Stimulated activated CD4-positive, alpha-beta T cell treated with anti-CD3 and anti-CD28 coated beads, Interleukin-2, amount 100 ng/mL, for 24 hours (primary cell): ENCODE measurements at places on chromosomes 13 and 19.

DNA sequence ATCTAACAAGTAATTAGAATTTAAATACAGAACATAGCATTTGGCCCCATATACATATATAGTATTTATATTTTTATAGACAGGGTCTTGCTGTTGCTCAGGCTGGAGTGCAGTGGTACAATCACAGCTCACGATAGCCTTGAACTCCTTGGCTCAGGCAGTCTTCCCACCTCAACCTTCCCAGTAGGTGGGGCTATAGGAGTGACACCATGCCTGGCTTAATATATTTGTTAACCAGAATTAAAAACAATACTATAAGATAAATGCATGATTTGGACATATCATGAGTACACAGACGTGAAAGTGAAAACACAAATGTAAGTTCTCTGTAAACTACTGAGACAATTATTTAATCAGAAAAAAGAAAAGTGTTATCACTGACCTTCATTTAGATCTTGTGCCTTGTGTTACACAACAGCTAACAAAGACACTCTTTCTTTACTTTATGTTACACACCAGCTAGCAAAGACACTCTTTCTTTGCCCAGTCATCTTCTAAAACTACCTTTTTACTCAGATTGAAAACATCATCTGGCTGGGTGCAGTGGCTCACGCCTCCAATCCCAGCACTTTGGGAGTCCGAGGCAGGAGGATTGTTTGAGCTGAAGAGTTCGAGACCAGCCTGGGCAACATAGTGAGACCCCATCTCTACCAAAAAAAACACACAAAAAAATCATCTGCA, 22.6 kb downstream of the CARS2 start:
- DNase-seq = no peak

- peak; percentile 70 for DNase-seq
Measured at GRCh38 chr19:41595258-41595889, 19.4 kb downstream of the CEACAM21 start.

DNA sequence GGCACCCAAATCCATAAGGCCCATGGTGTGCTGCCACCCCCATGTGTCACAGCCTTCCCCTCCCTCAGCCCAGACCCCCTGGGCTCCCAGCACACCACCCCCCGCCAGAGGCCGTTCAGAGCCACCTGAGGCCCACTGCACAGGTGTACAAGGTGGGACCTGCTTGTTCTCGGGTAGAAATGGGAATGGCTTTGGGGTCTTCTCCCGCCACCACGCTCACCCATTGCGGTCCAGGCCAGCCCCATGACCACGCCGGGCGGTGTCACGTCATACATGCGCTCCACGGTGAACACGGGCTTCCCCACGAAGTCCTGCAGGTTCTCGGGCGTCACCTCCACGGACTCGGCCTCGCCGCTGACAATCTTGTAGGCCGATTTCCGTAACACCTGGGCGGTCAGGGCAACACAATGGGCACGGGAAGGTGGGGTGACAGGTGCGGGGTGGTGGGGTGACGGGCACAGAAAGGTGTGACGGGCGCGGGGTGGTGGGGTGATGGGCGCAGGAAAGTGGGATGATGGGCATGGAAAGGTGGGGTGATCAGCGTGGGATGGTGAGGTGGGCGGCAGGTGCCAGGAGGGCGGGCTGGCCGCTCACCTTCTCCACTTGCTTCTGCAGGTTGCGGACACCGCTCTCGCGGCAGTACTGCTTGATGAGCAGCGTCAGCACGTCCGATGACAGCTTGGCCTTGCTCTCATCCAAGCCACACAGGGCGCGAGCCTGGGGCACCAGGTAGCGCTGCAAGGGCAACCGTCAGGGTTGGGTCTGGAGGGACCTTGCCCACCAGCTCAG, 4.3 kb downstream of the RPL36 start:
- no peak for DNase-seq

- no peak for DNase-seq
Measured at GRCh38 chr19:54458648-54459281, 4.8 kb downstream of the LENG9 start.

DNA sequence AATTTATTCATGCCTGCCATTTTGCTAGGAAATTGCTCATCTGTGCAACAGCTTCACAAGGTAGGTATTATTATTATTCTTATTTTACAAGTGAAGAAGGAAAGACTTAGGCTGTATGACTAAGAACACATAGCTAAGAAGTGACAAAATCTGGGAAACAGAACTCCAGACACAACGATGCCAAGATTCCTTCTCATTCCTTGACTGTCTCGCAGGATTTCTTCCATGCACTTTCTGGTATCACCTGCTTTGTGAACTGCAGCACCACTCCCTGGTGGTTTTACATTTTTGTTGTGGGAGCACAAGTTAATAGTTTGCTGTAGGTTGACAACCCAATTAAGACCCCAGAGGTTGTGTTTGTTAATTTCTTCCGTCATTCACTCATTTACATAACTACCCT, 188.5 kb downstream of the LACC1 start:
- no peak for DNase-seq

GRCh38 chr13:35838356-35838755, 292.8 kb downstream of the DCLK1 start:
- no peak for DNase-seq
